ENCODE measurements at places on chromosomes 3 and 15. TPM values are rescaled to one million over a fixed set of nuclear protein-coding genes. Genes with fewer than 3 reads are reported as not detected.

DNA sequence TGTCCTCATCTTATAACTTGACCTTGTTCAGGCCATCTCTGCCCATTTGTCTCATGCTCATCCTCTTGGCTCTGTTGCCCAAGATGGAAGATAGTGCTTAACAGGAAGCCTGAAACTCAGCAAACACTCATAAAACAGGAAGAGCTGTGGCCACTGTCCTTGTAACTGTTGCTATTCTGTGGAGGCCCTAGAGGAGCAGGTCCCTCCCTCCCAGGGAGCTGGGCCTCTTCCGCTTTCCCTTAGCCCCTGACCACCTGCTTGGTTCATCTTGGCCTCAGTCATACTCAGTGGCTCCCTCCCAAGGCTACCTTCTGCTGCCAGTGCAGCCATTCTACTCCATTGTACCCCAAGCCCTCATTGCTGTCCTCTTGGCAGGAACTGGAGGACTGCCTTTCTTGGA, 3.5 kb downstream of the MAPKAPK3 start:
- DNase-seq: no peak
- peak overlapping the region; percentile 58 for H3K27ac ChIP-seq
- H3K4me1 ChIP-seq: peaks cover 97% of the 10 kb centered on the region
- H3K4me3 ChIP-seq: peak overlapping the region; percentile 25
- no peaks in the 10 kb centered on the region for H3K27me3 ChIP-seq

- no peak overlapping the region for H3K27ac ChIP-seq
- peaks cover 2% of the 10 kb centered on the region for H3K36me3 ChIP-seq
These were observed 38.3 kb downstream of the PXYLP1 start for GRCh38 chr3:141269961-141270360.

DNA sequence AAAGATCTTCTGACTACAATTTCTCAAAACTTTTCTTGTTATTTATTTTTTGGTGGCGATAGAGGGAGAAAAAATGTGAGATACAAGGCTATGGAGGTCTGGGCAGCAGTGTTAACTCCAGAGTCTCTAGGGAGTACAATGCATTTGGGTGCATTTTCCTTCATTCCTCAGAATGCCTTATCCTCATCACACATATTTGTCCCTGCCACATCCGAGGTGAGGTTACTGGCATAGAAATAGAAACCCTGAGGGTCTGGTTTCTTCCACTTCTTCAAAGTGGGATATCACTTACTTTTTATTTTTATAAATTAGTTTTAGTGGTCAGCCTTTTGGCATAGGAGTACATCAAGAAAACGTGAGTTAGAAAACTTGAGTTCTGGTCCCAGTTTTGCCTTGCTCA, 150.4 kb downstream of the TIGIT start:
- H3K4me1 ChIP-seq: no peaks in the 10 kb centered on the region
- no peak overlapping the region for H3K4me3 ChIP-seq
- DNase-seq: no peak
- H3K27me3 ChIP-seq: no peaks in the 10 kb centered on the region
- H3K36me3 ChIP-seq: no peaks in the 10 kb centered on the region
- H3K27ac ChIP-seq: no peak overlapping the region

- DNase-seq: no peak
- H3K27ac ChIP-seq: no peak overlapping the region
- H3K4me1 ChIP-seq: no peaks in the 10 kb centered on the region
- no peak overlapping the region for H3K4me3 ChIP-seq
- H3K27me3 ChIP-seq: no peaks in the 10 kb centered on the region
- no peaks in the 10 kb centered on the region for H3K36me3 ChIP-seq
These were observed 25.0 kb downstream of the SEMA6D start for GRCh38 chr15:47742334-47742733.

DNA sequence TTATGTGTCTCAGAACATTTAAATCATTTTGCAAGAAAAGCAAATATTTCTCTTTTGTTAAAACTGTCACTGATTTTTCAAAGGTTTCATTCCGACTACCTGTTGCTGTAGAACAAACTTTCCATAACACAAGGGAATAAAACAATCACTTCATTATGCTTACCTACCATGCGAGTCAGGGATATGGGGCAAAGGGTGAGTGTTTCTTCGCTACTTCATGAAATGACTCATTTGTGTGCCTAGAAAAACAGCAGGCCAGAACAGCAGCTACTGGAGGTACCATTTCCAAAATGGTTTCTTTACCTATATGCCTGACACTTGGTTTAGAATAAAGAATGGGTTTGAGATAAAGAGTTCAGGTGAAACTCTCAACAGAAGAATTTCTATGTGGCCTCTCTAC, 712.5 kb downstream of the PLOD2 start:
- no peaks in the 10 kb centered on the region for H3K36me3 ChIP-seq
- H3K27me3 ChIP-seq: no peaks in the 10 kb centered on the region
- no peaks in the 10 kb centered on the region for H3K4me1 ChIP-seq
- H3K27ac ChIP-seq: no peak overlapping the region
- no peak for DNase-seq

GRCh38 chr3:150090006-150090405, 119.3 kb upstream of the PFN2 start:
- H3K36me3 ChIP-seq: no peaks in the 10 kb centered on the region
- DNase-seq: no peak
- H3K4me3 ChIP-seq: no peak overlapping the region
- H3K27ac ChIP-seq: no peak overlapping the region
- peaks cover 6% of the 10 kb centered on the region for H3K27me3 ChIP-seq

GRCh38 chr3:179473565-179473964, 22.3 kb upstream of the GNB4 start:
- H3K4me1 ChIP-seq: no peaks in the 10 kb centered on the region
- H3K27ac ChIP-seq: no peak overlapping the region
- no peak for DNase-seq

DNA sequence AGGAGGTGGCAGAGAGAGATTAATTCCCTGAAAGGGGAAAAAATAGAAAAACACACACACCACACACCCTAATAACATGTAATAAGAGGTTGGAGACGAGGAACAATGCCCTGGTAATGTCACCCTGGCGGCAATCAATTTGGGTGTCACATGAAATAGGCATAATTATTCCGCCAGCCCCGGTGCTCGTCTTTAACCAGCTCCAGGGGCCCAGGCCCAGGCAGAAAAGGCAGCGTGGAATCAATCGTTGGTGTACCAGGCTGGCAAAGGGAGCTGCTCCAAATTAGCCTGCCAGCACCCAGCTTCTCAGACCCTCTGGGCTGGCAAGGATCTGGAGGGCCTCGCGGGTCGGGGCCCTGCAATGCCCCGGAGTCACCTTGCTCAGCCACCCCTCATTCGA, 5.6 kb downstream of the LINGO1 start:
- no peak overlapping the region for H3K4me3 ChIP-seq
- no peak overlapping the region for H3K27ac ChIP-seq
- peaks cover 7% of the 10 kb centered on the region for H3K27me3 ChIP-seq
- H3K36me3 ChIP-seq: no peaks in the 10 kb centered on the region
- DNase-seq: no peak

DNA sequence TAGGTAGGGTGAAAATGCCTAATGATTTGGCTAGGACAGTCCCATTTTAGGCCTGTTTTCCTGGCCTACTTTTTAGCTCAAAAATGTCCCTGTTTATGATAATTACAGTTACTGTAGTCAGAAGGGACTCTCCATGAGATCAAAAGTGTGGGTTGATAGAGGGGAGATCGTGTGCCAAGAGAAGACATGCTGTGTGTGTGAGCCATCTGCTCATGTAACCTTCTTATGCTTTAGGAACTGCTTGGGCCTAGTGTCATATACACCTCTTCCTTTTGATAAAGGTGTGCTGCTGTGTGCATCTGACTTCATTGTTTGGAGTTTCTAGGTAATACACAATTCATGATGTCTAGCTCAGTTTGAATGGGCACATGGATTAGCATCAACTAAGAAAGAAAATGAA, 786.5 kb downstream of the PDCD6IP start:
- H3K4me1 ChIP-seq: no peaks in the 10 kb centered on the region
- H3K27me3 ChIP-seq: no peaks in the 10 kb centered on the region
- DNase-seq: no peak
- no peak overlapping the region for H3K4me3 ChIP-seq

GRCh38 chr15:60421544-60421943, 23.8 kb upstream of the ANXA2 start:
- H3K4me1 ChIP-seq: no peaks in the 10 kb centered on the region
- H3K27me3 ChIP-seq: no peaks in the 10 kb centered on the region
- H3K4me3 ChIP-seq: no peak overlapping the region
- DNase-seq: no peak
- no peak overlapping the region for H3K27ac ChIP-seq
- H3K36me3 ChIP-seq: peaks cover 14% of the 10 kb centered on the region

- peaks cover 7% of the 10 kb centered on the region for H3K4me1 ChIP-seq
- H3K36me3 ChIP-seq: no peaks in the 10 kb centered on the region
- H3K27ac ChIP-seq: no peak overlapping the region
- H3K4me3 ChIP-seq: no peak overlapping the region
These were observed 36.3 kb upstream of the SKOR1 start for GRCh38 chr15:67788986-67789385.

DNA sequence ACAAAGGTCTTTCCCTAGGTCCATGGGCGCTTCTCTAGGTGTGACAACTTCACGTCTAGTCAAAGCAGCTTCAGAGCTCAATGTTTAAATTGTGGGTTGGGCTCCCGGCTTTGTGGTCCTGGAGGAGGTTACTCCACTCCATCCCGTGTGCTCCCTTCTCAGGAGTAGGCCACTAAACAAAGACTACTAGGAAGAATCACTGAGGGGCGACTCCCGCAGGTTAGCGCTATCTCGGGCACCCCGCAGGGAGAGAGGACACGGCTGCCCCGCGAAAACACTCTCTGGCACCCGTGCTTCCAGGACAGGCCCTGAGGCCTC, 500 bp downstream of the PARP6 start:
- peak overlapping the region; percentile 74 for H3K4me3 ChIP-seq
- H3K27ac ChIP-seq: peak overlapping the region; percentile 77
- peaks cover 5% of the 10 kb centered on the region for H3K36me3 ChIP-seq
- DNase-seq: peak; percentile 1
- H3K4me1 ChIP-seq: peaks cover 17% of the 10 kb centered on the region

DNA sequence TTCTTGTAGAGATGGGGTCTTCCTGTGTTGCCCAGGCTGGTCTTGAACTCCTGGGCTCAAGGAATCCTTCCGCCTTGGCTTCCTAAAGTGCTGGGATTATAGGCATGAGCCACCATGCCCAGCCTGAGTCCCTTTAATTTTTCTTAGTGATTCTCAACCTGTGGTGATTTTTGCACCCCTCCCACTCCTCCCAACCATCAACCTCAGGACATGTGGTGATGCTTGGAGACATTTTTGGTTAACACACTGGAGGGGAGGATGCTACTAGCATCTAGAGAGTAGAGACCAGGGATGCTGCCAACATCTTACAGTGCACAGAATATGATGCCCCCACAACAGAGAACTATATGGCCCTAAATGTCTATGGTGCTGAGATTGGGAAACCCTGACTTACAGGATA, 83.0 kb upstream of the LMOD3 start:
- H3K36me3 ChIP-seq: no peaks in the 10 kb centered on the region
- H3K4me1 ChIP-seq: no peaks in the 10 kb centered on the region
- no peak overlapping the region for H3K4me3 ChIP-seq

- H3K36me3 ChIP-seq: no peaks in the 10 kb centered on the region
- no peak overlapping the region for H3K4me3 ChIP-seq
- H3K4me1 ChIP-seq: no peaks in the 10 kb centered on the region
- no peak for DNase-seq
- H3K27me3 ChIP-seq: no peaks in the 10 kb centered on the region
These were observed 88.2 kb upstream of the TSC22D2 start for GRCh38 chr3:150319900-150320299.

DNA sequence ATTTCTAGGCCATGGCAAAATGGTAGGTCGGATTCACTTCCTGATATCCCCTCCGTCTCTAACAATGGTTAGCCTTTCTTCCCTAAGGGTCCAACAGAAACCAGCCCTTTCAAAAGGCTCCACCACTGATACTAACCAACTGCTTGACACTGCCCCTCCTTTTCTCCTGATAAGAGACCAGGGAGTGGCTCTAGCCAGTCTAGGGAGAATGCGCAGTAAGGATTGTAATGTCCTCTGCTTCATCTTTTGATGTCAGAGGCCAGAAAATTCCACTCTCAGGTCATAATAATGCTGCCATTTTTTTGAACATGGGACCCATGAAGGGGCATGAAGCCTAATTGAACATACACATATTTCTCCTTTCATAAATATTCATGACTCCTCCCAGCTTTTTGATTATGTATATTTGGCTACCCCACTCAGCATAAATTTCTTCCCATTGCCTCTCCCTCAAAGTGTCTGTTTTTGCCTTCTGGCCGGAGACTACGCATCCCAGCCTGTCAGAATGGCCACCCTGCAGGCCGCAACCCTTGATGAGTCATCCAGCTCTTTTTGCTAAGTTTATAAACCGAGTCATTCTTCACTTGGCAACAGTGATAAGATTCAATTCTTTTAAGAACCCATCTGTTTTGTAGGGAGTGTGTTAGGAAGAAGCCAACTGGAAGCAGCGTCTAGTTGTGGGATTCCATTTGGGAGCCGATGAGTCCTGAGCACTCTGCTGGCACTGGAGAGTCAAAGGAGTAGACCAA, 189.0 kb upstream of the MCTP2 start:
- no peaks in the 10 kb centered on the region for H3K27me3 ChIP-seq
- no peaks in the 10 kb centered on the region for H3K4me1 ChIP-seq
- H3K4me3 ChIP-seq: no peak overlapping the region

DNA sequence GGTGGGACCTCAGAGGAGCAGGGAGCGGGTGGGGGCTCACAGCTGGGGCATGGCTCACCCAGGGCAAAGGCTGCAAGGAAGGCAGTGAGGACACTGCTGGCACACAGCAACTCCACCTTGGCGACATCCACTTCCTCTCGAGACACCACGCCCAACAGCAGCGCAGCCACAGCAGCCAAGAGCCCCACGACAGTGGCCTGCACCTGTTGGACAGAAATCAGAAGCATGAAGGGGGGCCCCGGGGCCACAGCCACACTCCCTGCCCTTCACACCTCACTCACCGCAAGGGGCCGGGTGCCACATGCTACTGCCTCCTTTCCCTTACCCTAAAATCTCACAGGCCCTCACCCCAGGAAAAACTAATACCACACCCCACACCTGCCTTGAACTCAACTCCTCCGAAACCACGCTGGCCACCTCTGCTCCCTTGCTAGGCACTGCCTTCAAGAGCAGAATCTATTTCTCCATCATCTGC, 57.3 kb downstream of the ROPN1B start:
- H3K27me3 ChIP-seq: no peaks in the 10 kb centered on the region
- peaks cover 13% of the 10 kb centered on the region for H3K36me3 ChIP-seq
- H3K4me3 ChIP-seq: no peak overlapping the region

DNA sequence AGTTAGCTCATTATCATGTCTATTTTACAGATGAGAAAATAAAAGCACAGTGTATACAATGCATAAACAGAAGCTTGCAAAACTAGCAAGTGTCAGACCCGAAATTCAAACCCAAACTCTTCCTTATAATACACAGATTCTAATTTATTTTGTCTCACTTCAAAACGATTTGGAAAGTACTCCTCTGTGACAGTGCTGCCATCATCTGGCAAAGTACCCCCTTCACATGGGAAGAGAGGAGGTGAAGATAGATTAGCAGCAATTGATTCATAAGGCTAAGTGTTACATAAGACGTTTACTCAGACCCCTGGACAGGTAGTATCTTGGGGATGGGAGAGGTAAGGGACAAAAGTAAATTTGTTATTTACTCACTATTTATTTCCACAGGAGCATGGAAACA, 744.0 kb upstream of the SGO1 start:
- H3K27me3 ChIP-seq: no peaks in the 10 kb centered on the region
- DNase-seq: no peak
- no peaks in the 10 kb centered on the region for H3K36me3 ChIP-seq

- H3K27ac ChIP-seq: no peak overlapping the region
- no peak for DNase-seq
These were observed 66.5 kb upstream of the SH3GL3 start for GRCh38 chr15:83380682-83381081.

BRPF1 gene
- 34.6 TPM for total RNA-seq

DUOXA2 gene
- total RNA-seq: not detected

SNX22 gene
- total RNA-seq: 3.7 TPM

MEX3B gene
- total RNA-seq: 1.5 TPM

OPA1 gene
- total RNA-seq: 40.5 TPM

Measured in T-cell (primary cell).